SK-N-SH (cell line): ENCODE measurements at places on chromosomes 3 and 15. TPM values are rescaled to one million over a fixed set of nuclear protein-coding genes. Genes with fewer than 3 reads are reported as not detected.

- H3K27me3 ChIP-seq, result no peaks in the 10 kb centered on the region
- no peak overlapping the region for H3K4me3 ChIP-seq
- H3K4me1 ChIP-seq, result no peaks in the 10 kb centered on the region
- no peak overlapping the region for H3K27ac ChIP-seq
- H3K36me3 ChIP-seq, result no peaks in the 10 kb centered on the region
Observed at GRCh38 chr3:168989396-168989795, 674.1 kb downstream of the MECOM start.

DNA sequence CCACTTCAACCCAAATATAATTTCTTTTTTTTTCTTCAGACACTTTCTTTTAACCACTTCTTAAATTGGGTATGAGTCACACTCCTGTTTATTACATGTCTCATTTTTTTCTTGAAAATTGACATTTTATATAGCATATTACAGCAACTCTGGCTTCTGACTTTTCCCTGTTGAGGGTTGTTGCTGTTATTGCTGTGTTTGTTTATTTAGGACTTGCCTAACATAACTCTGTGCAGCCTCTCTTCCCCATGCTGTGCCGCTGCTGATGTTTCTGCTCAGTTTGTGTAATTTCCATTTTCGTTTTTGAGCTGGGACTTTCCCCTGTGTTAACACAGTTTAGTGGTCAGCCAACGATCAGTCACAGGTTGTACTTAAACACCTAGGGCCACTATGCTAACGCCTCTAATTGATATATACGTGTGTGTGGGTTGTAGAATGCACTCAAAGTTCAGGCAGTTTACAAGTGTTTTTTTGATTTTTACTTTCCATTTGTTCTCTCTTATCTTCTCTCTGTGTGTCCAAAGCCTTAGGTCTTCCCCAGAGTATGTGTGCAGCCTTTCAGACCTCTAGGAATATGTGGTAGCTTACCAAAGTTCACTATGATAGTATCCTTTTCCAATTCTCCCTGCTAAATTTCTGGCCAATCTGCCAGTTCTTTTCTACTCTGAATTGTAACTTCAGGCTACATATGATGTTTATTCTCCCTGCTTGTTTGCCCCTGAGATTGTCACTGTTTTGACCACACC, 337.2 kb downstream of the ZBTB20 start:
- no peak overlapping the region for H3K4me3 ChIP-seq
- H3K4me1 ChIP-seq, result no peaks in the 10 kb centered on the region
- no peak for DNase-seq
- no peaks in the 10 kb centered on the region for H3K36me3 ChIP-seq
- H3K27me3 ChIP-seq, result no peaks in the 10 kb centered on the region

- no peaks in the 10 kb centered on the region for H3K36me3 ChIP-seq
- no peak overlapping the region for H3K4me3 ChIP-seq
- H3K4me1 ChIP-seq, result no peaks in the 10 kb centered on the region
Observed at GRCh38 chr3:51311055-51311454, 74.0 kb upstream of the MANF start.

GRCh38 chr3:155292133-155292532, 1.4 kb downstream of the STRIT1 start:
- no peaks in the 10 kb centered on the region for H3K27me3 ChIP-seq
- DNase-seq, result no peak
- H3K4me3 ChIP-seq, result no peak overlapping the region
- no peak overlapping the region for H3K27ac ChIP-seq

- H3K27ac ChIP-seq, result no peak overlapping the region
- no peaks in the 10 kb centered on the region; the same call in 1 of the 2 replicates for H3K27me3 ChIP-seq
- H3K36me3 ChIP-seq, result no peaks in the 10 kb centered on the region
- no peak for DNase-seq
- H3K4me1 ChIP-seq, result no peaks in the 10 kb centered on the region
Observed at GRCh38 chr3:168002786-168003368, 92.8 kb downstream of the GOLIM4 start.

DNA sequence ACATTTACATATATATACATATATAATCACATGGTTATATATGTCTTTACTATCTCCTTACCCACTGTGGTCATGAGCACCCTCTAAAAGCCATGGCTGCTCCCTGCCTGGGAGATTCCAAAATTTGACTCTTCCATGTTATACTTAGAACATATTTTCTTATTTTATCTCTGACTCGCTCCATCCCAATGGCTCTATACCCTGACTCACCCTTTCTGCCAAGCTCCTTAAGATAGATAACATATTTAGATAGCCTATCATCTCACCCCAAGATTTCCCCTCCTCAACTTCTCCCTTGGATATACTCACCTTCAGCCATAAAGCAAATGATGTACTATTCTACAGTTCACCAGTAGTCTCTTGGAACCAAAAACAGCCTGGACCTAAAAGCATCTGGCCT, 65.1 kb downstream of the CD200R1L start:
- H3K36me3 ChIP-seq, result no peaks in the 10 kb centered on the region
- no peak for DNase-seq
- no peaks in the 10 kb centered on the region for H3K4me1 ChIP-seq
- no peak overlapping the region for H3K4me3 ChIP-seq
- no peak overlapping the region for H3K27ac ChIP-seq
- H3K27me3 ChIP-seq, result no peaks in the 10 kb centered on the region

GRCh38 chr3:183253528-183254486, 754 bp downstream of the B3GNT5 start:
- no peaks in the 10 kb centered on the region for H3K27me3 ChIP-seq
- peaks cover 2% of the 10 kb centered on the region; the same call in 1 of the 2 replicates for H3K4me1 ChIP-seq
- peak overlapping the region; percentile 79 for H3K4me3 ChIP-seq

- no peaks in the 10 kb centered on the region for H3K27me3 ChIP-seq
- H3K27ac ChIP-seq, result no peak overlapping the region
- H3K36me3 ChIP-seq, result no peaks in the 10 kb centered on the region
- no peaks in the 10 kb centered on the region for H3K4me1 ChIP-seq
Observed at GRCh38 chr15:95141486-95141885, 910.1 kb downstream of the MCTP2 start.

DNA sequence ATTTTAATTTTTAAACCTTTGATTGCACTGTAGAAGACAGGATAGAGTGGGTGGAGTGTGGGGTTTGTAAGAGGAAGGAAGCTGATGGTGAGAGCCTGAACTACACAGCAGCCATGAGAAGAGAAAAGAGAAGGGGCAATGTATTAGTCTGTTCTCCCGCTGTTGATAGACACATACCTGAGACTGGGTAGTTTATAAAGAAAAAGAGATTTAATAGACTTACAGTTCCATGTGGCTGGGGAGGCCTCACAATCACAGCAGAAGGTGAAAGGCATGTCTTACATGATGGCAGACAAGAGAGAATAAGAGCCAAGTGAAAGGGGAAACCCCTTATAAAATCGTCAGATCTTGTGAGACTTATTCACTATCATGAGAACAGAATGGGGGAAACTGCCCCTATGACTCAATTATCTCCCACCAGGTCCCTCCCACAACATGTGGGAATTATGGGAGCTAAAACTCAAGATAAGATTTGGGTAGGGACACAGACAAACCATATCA, 37.3 kb downstream of the STARD5 start:
- peaks cover 20% of the 10 kb centered on the region for H3K27me3 ChIP-seq
- no peak for DNase-seq
- H3K4me1 ChIP-seq, result no peaks in the 10 kb centered on the region
- no peak overlapping the region for H3K27ac ChIP-seq
- H3K36me3 ChIP-seq, result no peaks in the 10 kb centered on the region

DNA sequence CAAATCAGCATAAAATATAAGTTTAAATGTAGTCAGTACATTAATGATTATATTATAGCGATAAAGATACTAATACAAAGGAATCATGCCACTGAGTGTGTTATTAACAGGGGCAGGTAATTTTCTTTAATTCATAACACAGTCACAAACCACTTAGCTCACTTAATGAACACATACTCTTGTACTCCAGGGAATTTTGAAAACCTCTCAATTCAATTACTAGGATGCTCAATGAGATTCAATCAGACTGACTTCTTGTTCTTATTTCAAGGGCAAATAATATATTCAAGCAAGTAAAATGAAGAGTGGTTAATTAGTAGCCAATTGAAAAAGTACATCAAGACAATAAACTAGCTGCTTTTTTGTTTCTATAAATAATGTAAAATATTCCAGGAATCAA, 5.8 kb upstream of the SUCNR1 start:
- no peaks in the 10 kb centered on the region for H3K36me3 ChIP-seq
- no peak overlapping the region for H3K4me3 ChIP-seq
- H3K4me1 ChIP-seq, result peaks cover 34% of the 10 kb centered on the region; the same call in 1 of the 2 replicates
- DNase-seq, result no peak

DNA sequence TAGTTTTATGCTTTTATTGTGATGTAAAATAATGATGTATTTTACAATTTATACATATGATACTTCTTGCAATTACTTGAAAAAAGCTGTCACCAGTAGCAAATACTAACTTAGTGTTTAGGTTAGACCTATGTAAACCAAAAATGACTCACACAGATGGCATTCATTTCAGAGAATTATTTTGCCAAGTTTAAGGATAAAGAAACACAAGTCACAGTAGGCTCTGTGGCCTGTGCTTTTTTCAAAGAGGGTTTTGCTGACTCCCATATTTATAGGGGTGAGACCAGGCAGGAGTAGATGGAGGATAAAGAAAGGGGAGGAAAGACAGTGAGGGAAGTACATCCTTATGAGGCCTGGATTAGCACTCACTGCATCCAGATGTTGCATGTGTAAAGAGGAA, 356.6 kb upstream of the NPAP1 start:
- no peak overlapping the region for H3K27ac ChIP-seq
- no peaks in the 10 kb centered on the region for H3K4me1 ChIP-seq
- H3K36me3 ChIP-seq, result no peaks in the 10 kb centered on the region
- no peak overlapping the region for H3K4me3 ChIP-seq
- H3K27me3 ChIP-seq, result no peaks in the 10 kb centered on the region

DNA sequence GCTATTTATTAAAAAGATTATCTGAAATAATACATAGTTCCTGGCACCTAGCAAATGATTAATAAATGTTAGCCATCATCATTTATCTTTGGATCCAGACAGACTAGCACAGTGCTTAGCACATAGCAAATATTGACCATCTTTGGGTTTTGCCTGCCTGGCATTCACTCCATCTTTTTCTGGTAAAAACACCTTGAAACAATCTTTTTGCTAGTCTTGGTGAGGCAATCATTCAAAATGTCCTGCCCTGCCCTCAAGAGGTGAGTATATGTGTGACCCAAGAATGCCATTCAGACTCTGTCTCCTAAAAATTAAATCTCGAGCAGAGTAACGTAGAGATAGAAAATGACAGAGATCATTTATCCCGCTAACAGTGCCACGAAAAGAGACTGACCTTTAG, 78.3 kb upstream of the ZNF280D start:
- DNase-seq, result no peak
- no peak overlapping the region for H3K4me3 ChIP-seq
- H3K36me3 ChIP-seq, result no peaks in the 10 kb centered on the region

DNA sequence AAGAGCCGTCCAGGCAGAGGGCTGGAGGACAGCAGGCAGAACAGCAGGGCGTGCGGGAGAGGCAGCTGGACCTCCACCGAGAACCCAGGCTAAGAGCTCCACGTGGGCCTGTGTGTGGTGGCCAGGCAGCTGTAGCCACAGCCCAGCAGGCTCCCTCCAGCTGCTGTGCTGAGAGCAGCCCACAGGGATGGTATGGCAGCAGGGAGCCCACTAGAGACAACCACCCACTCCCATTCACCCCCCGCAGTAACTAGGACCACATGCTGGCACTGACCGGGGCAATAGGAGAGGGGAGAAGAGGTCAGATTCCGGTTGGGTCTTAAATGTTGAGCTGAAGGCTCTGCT, 25.6 kb upstream of the MUSTN1 start:
- H3K4me3 ChIP-seq, result no peak overlapping the region
- H3K4me1 ChIP-seq, result no peaks in the 10 kb centered on the region
- DNase-seq, result no peak
- no peak overlapping the region for H3K27ac ChIP-seq

DNA sequence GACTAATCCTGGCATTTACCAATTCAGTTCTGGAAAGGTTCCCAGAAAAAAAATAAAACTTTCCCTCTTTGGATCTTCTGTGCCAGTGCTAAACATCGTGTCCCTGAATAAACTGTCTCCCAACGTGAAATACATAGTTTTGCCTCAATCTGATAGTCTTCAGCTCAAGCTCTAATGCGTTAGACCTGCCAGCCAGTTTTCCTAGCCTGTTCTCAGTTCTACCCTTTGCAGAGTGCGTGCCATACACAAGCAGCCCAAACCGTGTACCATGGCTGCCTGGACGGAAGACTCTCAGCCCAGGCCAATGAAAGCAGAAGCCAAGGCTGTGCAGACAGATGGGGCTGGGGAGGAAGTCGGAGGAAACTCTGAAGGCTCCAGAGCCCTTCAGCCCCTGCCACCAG, 11.4 kb upstream of the OCA2 start:
- H3K27me3 ChIP-seq, result no peaks in the 10 kb centered on the region
- no peak overlapping the region for H3K27ac ChIP-seq
- H3K36me3 ChIP-seq, result peaks cover 8% of the 10 kb centered on the region

DNA sequence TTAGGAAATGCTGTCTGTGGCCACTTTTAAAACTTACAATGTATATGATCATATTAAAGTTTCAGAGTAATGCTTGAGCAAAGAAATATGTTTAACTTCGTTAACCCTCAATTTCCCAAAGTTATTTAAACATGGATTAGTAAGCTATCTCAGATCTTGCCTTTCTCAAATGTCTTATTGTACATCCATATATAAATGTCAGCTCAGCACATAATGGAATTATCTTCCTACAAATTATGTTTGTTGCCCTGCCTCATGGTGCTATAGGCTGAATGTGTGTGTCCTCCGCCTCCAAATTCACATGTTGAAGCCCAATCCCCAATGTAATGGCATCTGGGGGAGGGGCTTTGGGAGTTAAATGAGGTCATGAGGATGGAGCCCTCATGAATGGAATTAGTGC, 200.3 kb downstream of the MINAR1 start:
- H3K27ac ChIP-seq, result no peak overlapping the region
- no peaks in the 10 kb centered on the region for H3K36me3 ChIP-seq
- no peak overlapping the region for H3K4me3 ChIP-seq
- H3K4me1 ChIP-seq, result no peaks in the 10 kb centered on the region
- no peak for DNase-seq

Gene TCF12
- polyA plus RNA-seq, result 49.6 and 50.6 TPM in 2 replicates

Gene MUC13
- not detected in 2 replicates for polyA plus RNA-seq

Gene RHOV
- polyA plus RNA-seq, result 0.49 and 0.62 TPM in 2 replicates

Gene DPPA2
- polyA plus RNA-seq, result not detected in 2 replicates

Gene CNTN6
- 0.02 TPM in 1 of 2 replicates, not detected in the other for polyA plus RNA-seq

Gene ABHD14A
- polyA plus RNA-seq, result 22.1 and 31.5 TPM in 2 replicates

Gene GPR156
- 0.31 and 0.34 TPM in 2 replicates for polyA plus RNA-seq

Gene EBLN2
- 1.4 and 2.5 TPM in 2 replicates for polyA plus RNA-seq

Gene NUSAP1
- 41.1 and 43.5 TPM in 2 replicates for polyA plus RNA-seq

Gene SST
- not detected in 2 replicates for polyA plus RNA-seq

Gene STRC
- polyA plus RNA-seq, result 0.03 and 0.05 TPM in 2 replicates

Gene TMEM266
- polyA plus RNA-seq, result 0.05 and 0.07 TPM in 2 replicates

Gene SLC28A1
- polyA plus RNA-seq, result not detected in 2 replicates

Gene PCOLCE2
- polyA plus RNA-seq, result 22.2 and 25.4 TPM in 2 replicates
